NCI-H1105 treated with DMSO at 0.1 percent for 48 hours (cell line): ENCODE measurements at places on chromosomes 3 and 15.

- DNase-seq = peak; percentile 47
These were observed 131.6 kb downstream of the AQP9 start for GRCh38 chr15:58269455-58270414.

- DNase-seq = no peak
These were observed 17.4 kb upstream of the VEPH1 start for GRCh38 chr3:157520485-157521150.

- no peak for DNase-seq
These were observed 5.8 kb downstream of the CELSR3 start for GRCh38 chr3:48656841-48657281.

- DNase-seq = no peak
These were observed 258.2 kb downstream of the SLCO3A1 start for GRCh38 chr15:92111751-92112150.

DNA sequence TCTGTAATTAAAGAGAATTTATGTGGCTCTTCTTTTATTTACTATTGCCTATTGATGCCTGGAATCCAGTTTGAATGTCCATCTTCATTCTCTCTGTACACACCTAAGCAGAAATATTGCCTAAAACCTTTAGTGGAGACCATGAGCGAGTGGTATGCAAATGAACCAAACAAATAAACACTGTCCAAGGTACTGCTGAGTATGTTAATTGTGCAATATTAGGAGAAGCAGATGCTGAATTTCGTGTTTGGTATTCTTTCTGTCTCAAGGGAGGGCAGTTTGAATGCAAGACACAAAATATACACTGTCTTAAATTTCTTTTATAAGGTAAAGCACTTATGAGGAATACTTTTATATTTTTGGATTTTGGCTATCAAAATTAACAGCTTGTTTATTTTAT is 440.9 kb downstream of the RBMS3 start:
- no peak for DNase-seq

DNA sequence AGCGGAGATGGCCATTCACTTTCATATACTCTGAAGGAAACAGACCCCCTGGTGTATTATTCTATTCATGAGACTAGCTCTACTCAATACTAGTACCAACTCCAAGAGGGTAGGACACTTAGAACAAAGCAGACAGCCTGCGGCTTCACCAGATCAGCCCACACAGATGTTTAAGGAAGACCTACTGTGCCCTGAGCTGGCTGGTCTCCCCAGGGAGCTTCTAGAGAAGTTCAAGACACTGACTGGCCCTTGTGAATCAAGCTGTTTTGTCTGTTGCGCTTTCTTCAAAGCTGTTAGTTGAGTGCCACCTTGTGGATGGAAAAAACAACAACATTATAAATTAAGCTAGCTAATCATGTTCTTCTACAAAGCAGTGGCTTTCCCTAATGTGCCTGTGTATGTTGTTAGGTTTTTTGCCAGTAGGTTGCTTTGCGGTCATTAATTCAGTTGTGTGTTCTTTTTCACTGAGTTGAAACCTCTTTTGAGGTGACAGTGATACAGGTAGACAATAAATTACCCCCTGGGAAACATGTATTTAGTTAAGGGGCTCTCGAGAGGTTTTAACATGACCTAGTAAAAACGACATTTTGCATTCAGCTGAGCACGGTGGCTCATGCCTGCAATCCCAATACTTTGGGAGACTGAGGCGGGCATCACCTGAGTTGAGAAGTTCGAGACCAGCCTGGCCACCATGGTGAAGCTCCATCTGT is 64.2 kb upstream of the MYZAP start:
- DNase-seq = peak; percentile 92

- no peak for DNase-seq
These were observed 4.8 kb upstream of the PHGR1 start for GRCh38 chr15:40345867-40346578.

DNA sequence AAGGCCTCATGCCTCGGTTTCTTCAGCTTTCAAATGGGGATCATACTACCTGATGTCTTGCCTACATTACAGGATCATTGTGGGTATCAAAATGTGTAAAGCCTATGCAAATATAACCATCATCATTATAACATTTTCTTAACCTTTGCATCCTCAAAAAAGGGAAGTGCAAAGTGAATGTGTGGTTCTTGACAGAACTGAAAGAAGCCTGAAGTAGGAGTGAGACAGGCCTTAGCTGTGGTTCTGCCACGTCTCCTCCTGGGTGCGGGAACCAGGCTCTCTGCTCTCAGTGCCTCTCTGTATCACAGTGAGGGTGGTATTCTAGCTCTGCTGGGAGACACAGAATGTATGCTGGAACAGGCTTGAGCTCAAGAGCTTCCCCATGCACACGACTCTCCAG is 316.9 kb upstream of the ICE2 start:
- no peak for DNase-seq

DNA sequence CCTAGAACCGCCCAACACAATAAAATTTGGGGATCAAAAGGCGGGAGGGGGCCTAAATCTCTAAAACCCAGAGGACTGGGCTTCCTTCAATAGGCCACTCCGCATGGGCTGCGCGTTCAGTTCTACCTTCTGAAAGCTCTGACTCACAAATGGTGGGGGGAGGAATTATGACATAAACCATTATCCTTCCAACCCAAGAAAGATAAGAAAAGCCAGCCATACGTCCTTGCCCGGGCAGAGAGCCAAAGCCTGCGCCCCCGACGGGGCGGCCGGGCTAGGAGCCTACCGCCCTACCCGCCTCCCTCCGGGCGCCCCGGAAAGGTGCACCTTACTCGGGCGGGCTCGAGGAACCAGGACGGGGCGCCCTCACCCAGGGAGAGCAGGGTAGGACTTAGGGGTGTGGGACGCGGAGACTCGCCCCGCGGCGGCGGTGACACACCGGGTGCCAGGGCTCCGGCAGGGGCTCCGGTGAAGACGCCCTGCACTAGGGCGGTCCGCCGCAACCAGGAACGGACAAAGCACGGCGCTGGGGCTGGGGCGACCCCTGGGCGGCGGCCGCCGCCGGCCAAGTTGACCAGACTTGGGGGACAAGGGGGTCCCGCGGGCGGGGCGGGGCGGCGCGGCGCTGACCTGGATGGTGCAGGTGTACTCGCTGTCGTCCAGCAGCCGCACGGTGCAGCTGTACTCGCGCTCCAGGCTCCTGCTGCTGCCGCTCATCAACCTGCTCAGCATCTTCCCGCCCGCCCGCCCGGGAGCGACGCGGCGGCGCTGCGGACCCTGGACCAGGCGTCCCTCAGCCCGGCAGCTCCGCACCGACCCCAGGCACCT is 534 bp downstream of the FRMD5 start:
- peak; percentile 21 for DNase-seq

- no peak for DNase-seq
These were observed 48.6 kb downstream of the WDR72 start for GRCh38 chr15:53710906-53711305.

DNA sequence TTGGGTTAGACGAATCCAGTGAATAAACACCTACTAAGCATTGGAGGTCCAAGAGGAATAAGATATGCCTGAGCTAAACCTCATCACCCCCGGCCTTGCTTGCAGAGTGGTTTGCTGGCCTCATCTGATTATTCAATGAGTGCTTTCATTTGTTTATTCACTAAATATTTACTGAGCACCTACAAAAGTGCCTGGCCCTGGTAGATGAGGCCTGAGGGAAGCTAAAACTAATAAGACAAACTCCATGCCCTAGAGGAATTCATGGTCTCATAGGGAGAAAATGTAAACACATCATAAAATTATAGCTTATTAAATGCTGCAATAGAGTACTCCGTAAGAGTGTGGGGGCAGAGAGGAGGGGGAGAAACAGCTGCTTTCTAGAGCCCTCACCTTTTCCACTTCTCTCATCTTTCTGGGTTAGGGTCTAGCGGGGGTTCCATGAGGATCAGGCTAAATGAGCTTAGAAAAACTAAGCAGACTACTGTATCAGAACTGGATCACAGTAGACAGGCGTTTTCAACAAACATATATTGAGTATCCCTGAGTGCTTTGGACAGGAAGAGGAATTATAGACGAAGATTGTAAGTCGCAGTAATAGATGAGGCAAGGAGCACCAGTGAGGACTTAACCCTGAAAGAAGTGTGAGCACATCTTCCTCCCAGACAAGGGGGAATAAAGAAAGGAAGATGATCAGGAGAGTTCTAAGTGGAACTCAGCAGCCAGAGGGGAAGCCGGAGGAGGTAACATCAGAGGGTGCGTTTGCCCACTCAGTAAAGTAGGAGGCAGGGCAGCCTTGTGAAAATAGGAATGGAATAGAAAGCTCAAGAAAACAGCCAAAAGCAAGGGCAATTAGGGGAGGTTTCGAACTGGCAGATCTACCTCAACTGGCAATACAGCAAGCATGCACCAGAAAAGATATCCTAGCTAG is 31.5 kb upstream of the LAMP3 start:
- DNase-seq = peak; percentile 89

- no peak for DNase-seq
These were observed 63.4 kb upstream of the LINGO1 start for GRCh38 chr15:77695961-77696582.

DNA sequence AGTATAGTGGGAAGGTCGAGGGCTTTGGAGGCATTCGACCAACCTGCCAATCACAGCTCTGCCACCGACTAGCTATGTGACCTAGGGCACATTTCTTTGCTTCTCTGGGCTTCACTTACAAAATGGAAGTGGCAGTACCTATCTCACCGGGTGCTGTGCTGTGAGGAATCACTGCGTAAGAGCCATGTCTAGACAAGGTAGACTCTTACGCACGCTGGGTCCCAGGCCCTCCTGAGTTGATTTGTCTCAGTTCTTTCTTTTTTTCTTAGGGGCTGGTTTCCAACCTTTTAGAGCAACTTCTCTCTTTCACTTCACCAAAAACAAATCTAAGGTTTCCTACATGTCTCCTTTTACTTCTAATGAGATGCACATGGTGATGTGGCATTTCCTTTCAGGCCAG is 18.8 kb downstream of the CA12 start:
- DNase-seq = no peak

DNA sequence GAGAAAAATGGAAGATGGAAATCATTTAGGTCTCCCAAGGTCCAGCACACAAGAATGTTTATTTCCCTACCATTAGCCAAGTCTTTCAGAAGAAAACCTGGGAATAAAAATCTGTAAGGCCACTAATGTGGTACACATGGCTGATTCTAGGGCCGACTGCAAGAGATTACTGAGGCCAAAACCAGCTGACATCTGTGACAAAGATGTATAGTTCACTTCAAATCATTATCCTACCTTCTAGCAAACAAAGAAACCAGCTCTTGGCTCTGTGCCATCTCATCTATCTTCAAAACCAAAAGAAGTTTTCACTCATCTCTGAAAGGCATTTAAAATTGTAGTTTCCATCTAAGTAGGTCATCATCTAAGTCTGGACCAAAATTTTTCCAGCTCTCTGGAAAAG is 43.9 kb downstream of the ERC2 start:
- no peak for DNase-seq

- no peak for DNase-seq
These were observed 1.5 kb upstream of the CNTN6 start for GRCh38 chr3:1091286-1091685.

- DNase-seq = no peak
These were observed 12.8 kb upstream of the WDR49 start for GRCh38 chr3:167666563-167666962.

GRCh38 chr3:147410116-147410525 is 956 bp downstream of the ZIC1 start:
- DNase-seq = no peak

DNA sequence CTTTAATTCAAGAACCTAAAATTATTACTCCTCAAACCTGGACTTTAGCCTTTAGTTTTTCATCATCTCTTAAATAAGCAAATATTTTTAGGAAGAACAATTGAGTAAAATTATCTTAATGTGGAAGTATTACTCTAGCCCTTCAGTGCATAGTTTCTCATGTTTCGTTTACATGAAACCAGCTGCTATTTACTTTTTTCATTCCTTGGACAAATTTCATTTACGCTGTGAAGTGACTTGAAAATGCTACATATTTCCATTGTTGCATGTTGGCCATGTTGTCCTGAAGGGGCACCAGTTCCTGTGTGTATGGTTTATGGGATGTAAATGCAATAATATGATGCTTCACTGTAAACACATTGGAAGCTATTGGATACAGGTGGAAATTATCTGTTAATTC is 49.9 kb downstream of the SLC25A26 start:
- DNase-seq = no peak

GRCh38 chr3:113663324-113663750 is 33.1 kb downstream of the USF3 start:
- DNase-seq = no peak

- DNase-seq = no peak
These were observed 31.7 kb downstream of the CSNK1G1 start for GRCh38 chr15:64324165-64324877.

DNA sequence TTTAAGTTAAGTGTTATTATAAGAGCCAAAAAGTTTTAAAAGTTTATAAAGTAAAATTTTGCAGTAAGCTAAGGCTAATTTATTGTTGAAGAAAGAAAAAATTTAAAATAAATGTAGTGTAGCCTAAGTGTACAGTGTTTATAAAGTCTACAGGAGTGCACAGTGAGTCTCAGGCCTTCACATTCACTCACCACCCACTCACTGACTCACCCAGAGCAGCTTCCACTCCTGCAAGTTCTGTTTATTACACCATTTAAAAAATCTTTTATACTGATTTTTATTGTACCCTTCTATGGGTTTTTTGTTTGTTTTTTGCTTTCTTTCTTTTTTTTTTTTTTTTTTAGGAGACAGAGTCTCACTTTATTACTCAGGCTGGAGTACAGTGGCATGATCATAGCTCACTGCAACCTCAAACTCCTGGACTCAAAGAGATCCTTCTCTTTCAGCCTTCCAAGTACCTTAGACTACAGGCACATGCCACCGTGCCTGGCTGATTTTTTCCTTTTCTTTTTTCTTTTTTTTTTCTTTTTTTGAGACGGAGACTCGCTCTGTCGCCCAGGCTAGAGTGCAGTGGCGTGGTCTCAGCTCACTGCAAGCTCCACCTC is 25.9 kb downstream of the CSTA start:
- DNase-seq = no peak

DNA sequence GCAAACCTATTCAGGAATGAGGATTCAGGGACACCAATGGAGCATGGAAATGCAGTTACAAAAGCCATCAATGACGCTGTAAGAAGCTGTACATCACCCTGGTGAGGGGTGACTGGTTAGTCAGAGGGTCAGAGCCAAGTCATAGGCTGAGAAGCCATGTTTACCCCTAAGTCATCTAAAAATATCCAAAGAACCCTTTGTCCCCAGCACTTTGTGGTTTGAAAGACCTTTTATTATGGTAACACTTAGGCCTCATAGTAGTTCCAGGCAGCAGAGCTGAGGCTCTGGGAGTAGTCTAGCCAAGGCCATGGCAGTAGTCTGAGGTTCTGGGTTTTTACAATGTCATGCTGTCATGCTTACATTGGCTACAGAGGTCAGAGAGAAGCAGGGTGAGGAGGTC is 131.2 kb downstream of the CTNNB1 start:
- DNase-seq = no peak

GRCh38 chr3:146865175-146865755 is 260.1 kb upstream of the PLSCR5 start:
- DNase-seq = no peak
